ENCODE measurements at places on chromosomes 2 and 18.

DNA sequence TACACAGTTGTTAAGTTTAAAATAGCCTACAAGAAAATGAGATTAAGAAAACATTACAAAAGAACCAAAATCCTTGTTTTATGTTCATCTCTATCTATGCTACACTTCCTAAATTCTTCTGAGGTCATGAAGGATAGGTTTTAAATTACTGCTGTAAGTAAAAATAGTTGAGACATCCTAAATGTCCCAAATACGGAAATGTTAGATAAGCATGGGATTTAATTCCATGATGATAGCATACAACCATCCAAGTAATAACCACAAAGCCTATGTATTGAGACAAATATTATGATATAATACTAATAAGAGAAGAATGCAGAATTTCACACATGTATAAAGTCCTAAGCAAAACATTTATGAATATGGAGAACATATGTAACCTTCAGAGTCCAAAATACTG, 34.1 kb downstream of the PIEZO2 start:
- DNase-seq, result no peak

- DNase-seq, result no peak
Measured at GRCh38 chr2:121135168-121135853, 149.7 kb downstream of the TFCP2L1 start.

GRCh38 chr2:234555616-234556249, 58.9 kb upstream of the ARL4C start:
- no peak for DNase-seq

GRCh38 chr18:48302736-48303135, 106.4 kb downstream of the ZBTB7C start:
- DNase-seq, result no peak

DNA sequence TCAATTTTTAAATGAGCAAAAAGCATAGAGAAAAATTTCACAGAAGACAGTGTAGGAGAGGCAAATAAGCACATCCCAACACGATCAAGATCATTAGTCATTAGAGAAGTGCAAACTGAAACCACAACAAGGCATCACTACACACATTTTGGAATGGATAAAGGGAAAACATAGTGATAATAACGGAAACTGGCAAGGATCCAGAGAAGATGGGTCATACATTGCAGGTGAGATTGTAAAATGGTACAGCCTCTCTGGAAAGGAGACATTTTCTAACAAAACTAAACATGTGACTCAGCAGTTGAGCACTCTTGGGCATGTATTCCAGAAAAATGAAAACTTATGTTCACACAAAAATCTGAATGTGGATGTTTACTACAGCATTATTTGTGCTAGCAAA, 98.3 kb upstream of the TMEM17 start:
- DNase-seq, result no peak

DNA sequence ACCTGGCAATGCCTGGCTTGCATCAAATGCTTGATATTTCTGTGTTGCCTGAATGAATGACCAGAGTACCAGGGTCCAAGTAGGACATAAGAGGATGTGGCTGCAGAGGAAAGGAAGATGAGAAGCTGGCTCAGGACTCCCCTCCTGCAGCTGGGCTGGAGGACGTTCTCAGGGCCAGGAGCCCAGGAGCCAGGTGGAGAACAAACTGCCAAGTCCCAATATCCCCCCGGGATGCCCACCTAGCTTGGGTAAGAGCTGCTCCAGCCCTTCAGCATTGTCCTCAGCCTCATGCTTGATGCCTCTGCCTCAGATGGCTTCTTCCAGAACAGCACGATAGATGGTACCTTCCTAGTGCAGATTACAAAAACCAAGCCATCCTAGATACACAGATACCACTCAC, 8.6 kb upstream of the ATP6V1B1 start:
- DNase-seq, result no peak

Measured in memory B cell (primary cell).